Sigmoid colon (tissue), 7 donors: ENCODE measurements at places on chromosomes 1 and 21. TPM values are rescaled to one million over a fixed set of nuclear protein-coding genes. Genes with fewer than 3 reads are reported as not detected.

The HRNR gene
- total RNA-seq, result not detected

The FCRL1 gene
- not detected for total RNA-seq

The PTPRU gene
- 8.2 TPM for total RNA-seq

The ST6GALNAC3 gene
- total RNA-seq, result 5.1 TPM

The TMEM79 gene
- 1.1 TPM for total RNA-seq

The APCS gene
- not detected for total RNA-seq

The KRTAP24-1 gene
- not detected for total RNA-seq

The SLC5A9 gene
- total RNA-seq, result not detected

The WASF2 gene
- total RNA-seq, result 43.9 TPM

The CYP4Z1 gene
- total RNA-seq, result 0.27 TPM

The BARHL2 gene
- total RNA-seq, result not detected

The TCP10L gene
- 2.5 TPM for total RNA-seq

The C1orf87 gene
- not detected for total RNA-seq

The KRTAP22-2 gene
- total RNA-seq, result not detected

The KCNJ9 gene
- total RNA-seq, result 0.27 TPM

The PIAS3 gene
- total RNA-seq, result 22.4 TPM

The MYOG gene
- total RNA-seq, result not detected

The LCE1D gene
- total RNA-seq, result not detected
